A673 (cell line): ENCODE measurements at places on chromosomes 1 and 21. TPM values are rescaled to one million over a fixed set of nuclear protein-coding genes. Genes with fewer than 3 reads are reported as not detected.

- no peaks in the 10 kb centered on the region for H3K4me1 ChIP-seq
- no peak overlapping the region for H3K4me3 ChIP-seq
- peaks cover 4% of the 10 kb centered on the region for H3K36me3 ChIP-seq
These were observed 57.0 kb downstream of the GPR161 start for GRCh38 chr1:168079761-168080160.

DNA sequence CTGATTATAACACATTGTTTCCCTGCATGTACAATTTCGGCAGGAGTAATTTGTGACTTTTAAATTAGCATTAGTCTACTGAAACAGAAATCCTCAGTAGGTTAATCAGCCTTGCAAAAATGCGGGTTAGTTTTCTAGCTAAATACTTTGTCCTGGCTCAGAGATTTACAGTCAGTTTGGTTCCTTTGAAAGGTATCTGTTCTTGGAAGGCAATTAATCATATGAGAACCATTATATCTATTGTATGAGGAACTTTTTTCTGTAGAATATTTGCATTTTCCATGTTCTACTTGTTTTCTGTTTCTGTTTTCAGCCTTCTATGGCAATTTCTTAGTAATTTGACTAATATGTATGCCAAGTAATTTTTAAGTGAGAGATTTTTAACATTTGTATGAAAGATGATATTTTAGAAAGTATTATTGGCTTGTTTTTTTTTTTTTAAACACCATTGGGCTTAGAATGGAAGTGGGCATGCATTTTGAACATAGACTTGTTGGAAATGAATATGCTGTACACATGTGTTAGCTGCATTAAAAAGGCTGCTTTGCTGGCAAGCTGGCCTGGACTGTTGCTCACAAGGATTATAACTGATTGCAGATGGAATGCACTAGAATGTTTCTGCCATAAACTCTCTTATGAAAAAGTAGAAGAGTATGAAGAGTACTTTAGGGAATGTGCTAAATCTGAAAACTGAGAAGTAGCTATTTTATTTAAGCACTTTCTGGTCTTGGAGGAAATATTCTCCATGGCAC lies 26.2 kb downstream of the KIF1B start:
- H3K4me3 ChIP-seq: no peak overlapping the region
- H3K36me3 ChIP-seq: peaks cover 6% of the 10 kb centered on the region
- H3K4me1 ChIP-seq: peaks cover 3% of the 10 kb centered on the region
- no peaks in the 10 kb centered on the region for H3K27me3 ChIP-seq

DNA sequence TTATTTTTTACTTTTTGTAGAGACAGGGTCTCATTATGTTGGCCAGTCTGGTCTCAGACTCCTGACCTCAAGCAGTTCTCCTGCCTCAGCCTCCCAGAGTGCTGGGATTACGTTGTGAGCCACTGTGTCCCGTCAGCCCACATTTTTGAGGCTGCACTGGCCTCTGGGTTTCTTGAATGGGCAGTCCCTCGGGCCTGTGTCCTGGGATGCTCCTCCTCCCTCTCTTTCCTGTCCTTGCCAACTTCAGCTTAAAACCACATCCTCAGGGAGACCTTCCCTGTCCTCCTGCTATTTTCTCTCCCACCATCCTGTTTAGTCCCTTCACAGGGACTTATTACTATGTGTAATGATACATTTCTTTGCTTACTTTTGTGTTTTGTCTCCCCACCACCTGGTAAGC lies 31.4 kb upstream of the LYST start:
- no peaks in the 10 kb centered on the region for H3K36me3 ChIP-seq
- DNase-seq: no peak
- H3K4me3 ChIP-seq: no peak overlapping the region
- H3K4me1 ChIP-seq: no peaks in the 10 kb centered on the region

DNA sequence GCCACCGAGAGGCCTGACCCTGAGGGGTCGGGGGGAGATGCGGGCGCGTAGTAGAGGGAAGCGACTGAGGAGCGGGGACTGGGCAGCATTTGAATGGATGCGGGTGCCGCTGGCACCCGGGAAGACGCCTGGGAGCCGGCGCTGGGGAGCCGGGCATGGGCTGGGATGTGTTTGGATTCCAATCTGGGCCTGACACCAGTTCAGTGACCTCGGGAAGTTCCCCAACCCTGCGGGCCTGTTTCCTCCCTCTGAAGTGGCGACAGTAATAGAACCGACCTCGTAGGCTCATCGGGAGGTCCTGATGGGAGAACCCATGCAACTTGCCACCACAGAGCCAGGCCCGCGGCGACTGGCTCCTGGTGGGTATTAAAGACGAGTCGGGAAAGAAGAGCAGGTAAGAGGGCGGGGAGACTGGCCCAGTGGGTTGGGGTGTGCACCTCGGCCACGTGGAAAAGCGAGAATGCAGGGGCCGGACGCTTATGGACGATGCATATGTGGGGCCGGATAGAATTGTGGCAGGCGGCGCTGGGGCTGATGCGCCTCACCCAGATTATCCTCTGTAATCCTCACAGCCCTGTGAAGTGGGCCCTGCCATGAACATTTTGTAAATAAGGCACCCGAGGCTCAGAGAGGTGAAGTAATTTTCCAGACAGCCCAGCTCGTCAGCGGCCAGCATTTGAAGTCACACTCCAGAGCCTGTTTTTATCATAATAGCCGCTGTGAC lies 105.8 kb downstream of the SLC16A1 start:
- DNase-seq: no peak
- H3K27me3 ChIP-seq: peaks cover 40% of the 10 kb centered on the region

DNA sequence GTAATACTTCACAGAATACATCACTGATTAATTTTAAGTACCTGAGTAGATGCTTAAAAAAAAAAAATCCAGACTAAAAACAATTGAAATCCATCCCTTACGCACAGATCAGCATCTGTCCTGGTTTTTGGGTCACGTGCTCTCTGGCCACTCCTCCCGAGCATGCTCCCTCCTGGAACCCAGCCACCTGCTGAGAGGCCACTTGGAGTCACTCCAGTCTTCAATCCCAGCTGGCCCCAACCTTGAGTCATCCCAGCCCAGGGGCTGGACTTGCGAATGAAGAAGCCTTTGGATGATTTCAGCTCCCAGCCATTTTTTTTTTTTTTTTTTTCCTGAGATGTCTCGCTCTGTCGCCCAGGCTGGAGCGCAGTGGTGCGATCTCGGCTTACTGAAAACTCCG lies 8.9 kb downstream of the MAP1LC3C start:
- no peaks in the 10 kb centered on the region for H3K36me3 ChIP-seq
- no peak overlapping the region for H3K4me3 ChIP-seq
- no peaks in the 10 kb centered on the region for H3K4me1 ChIP-seq
- DNase-seq: no peak
- no peaks in the 10 kb centered on the region for H3K27me3 ChIP-seq

- H3K27ac ChIP-seq: no peak overlapping the region
- H3K4me3 ChIP-seq: no peak overlapping the region
- H3K27me3 ChIP-seq: peaks cover 6% of the 10 kb centered on the region
- H3K36me3 ChIP-seq: no peaks in the 10 kb centered on the region
These were observed 55.2 kb upstream of the COG2 start for GRCh38 chr1:230587061-230587460.

The SLC44A5 gene
- total RNA-seq: 0.80 and 1.2 TPM in 2 replicates

GRCh38 chr1:64956733-64957441 lies 9.5 kb downstream of the JAK1 start:
- peak overlapping the region; percentile 11 for H3K27ac ChIP-seq
- H3K36me3 ChIP-seq: peaks cover 16% of the 10 kb centered on the region
- DNase-seq: no peak
- H3K4me1 ChIP-seq: peaks cover 95% of the 10 kb centered on the region
- no peaks in the 10 kb centered on the region for H3K27me3 ChIP-seq
- H3K4me3 ChIP-seq: no peak overlapping the region

The PAX7 gene
- 29.8 and 36.5 TPM in 2 replicates for total RNA-seq

- H3K27ac ChIP-seq: no peak overlapping the region
- peak; percentile 30 for DNase-seq
- H3K4me3 ChIP-seq: no peak overlapping the region
- peaks cover 8% of the 10 kb centered on the region for H3K4me1 ChIP-seq
These were observed 105.5 kb upstream of the CACYBP start for GRCh38 chr1:174894117-174894762.

DNA sequence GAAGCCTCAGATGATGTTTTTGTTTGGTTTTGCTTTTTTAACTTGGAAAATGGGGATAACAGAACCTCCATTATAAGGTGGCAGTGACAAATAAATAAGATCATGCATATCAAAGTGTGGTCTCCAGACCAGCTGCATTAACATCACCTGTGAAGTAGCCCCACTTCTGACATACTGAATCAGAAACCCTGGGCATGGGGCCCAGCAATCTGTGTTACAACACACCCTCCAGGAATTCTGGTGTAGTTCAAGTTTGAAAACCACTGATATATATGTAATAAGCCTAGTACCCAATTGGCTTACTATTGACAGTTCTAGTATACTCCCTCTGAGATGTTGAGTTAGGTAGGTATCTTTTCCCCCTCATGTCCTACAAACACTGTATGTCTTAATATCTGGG lies 24.1 kb upstream of the RNF19B start:
- H3K36me3 ChIP-seq: no peaks in the 10 kb centered on the region
- no peaks in the 10 kb centered on the region for H3K4me1 ChIP-seq
- no peak for DNase-seq
- H3K27me3 ChIP-seq: no peaks in the 10 kb centered on the region
- no peak overlapping the region for H3K4me3 ChIP-seq

DNA sequence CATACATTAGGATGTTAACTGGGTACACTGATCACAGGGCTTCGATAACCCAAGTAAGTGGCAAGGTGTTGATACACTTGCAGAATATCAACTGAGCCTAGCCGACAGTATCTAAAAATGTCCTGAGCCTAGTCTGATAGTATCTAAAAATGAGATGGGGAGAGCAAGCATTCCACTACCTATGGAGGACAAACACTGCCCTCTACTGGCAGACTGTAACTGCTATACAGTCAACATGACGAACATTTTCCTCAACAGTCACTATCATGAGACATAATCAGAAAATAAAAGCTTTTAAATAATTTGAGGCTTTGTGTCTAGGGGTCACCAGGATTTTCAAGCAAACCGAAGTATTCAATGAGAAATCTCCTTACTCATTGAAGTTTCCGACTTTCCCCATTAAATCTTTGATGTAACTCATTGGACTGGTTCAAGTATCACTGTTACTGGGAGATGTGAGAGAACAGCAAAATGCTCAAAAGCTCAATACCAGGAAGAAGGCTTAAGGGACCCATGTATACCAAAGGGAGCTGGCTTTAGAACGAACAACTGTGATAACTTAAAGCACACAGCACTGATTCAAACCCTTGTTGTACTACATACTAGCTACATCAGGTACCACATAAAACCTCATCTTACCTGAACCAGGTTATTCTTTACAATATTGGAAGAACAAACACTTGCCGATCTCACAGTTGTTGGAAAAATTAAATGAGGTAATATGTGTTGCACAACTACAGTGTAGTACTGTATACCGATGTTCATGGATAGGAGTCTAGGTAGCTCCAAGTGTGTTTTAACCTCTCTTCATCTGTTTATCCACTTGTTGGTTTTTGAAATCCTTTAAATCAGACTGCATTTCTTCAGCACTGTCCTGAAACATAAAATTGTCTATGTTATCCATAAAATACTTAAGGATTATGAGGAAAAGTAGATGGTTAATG lies 31.1 kb upstream of the SLC45A3 start:
- no peak overlapping the region for H3K4me3 ChIP-seq
- H3K27ac ChIP-seq: no peak overlapping the region
- H3K4me1 ChIP-seq: no peaks in the 10 kb centered on the region
- no peaks in the 10 kb centered on the region for H3K27me3 ChIP-seq

GRCh38 chr1:44557778-44558177 lies 116.5 kb downstream of the TMEM53 start:
- no peak overlapping the region for H3K4me3 ChIP-seq
- H3K4me1 ChIP-seq: no peaks in the 10 kb centered on the region
- no peaks in the 10 kb centered on the region for H3K27me3 ChIP-seq
- DNase-seq: peak; percentile 18
- H3K36me3 ChIP-seq: no peaks in the 10 kb centered on the region

- no peaks in the 10 kb centered on the region for H3K27me3 ChIP-seq
- H3K4me3 ChIP-seq: no peak overlapping the region
- no peaks in the 10 kb centered on the region for H3K4me1 ChIP-seq
These were observed 17.3 kb upstream of the MIIP start for GRCh38 chr1:12001996-12002493.

DNA sequence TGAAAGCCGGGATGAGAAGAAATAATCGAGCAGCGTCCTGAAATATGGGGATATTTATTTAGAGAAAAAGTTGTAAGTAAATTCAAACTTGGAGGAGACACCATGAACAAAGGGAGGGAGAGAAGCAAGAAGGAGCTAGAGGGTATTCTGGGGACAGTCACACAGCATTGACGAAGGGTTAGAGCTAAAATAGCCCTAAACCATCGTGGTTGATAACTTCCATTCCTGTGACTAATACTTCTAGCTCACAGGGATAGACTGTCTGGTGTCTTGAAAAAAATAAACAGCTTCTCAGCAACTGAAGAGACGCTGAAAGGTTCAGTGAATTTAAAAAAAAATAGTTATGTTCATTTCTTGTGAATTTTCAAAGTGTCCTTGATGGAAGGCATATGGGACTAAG lies 86.7 kb downstream of the LRRC53 start:
- no peaks in the 10 kb centered on the region for H3K36me3 ChIP-seq
- no peak for DNase-seq
- no peaks in the 10 kb centered on the region for H3K4me1 ChIP-seq
- H3K4me3 ChIP-seq: no peak overlapping the region

DNA sequence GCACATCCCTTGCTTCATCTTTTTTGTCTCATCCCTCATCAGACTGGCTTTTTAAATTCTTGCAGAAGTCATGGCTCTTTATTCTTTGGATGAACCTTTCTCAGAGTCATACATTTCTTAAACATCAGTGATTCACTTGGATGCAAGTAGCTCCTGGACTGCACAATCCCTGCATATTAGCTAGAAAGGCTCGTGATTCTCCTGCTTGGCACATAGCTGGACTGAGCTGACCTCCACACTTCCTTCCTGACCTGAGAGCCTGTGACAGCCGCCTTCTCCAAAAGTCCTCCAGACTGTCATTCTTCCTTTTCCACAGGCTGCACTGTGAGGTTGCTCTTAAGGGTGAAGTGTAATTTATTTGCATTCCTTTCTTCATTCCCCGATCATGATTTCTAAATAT lies 109.4 kb downstream of the RGL1 start:
- H3K36me3 ChIP-seq: peaks cover 86% of the 10 kb centered on the region
- no peaks in the 10 kb centered on the region for H3K27me3 ChIP-seq
- peaks cover 55% of the 10 kb centered on the region for H3K4me1 ChIP-seq

The ORC1 gene
- 50.4 and 54.0 TPM in 2 replicates for total RNA-seq

The LRRC71 gene
- total RNA-seq: not detected in 2 replicates

DNA sequence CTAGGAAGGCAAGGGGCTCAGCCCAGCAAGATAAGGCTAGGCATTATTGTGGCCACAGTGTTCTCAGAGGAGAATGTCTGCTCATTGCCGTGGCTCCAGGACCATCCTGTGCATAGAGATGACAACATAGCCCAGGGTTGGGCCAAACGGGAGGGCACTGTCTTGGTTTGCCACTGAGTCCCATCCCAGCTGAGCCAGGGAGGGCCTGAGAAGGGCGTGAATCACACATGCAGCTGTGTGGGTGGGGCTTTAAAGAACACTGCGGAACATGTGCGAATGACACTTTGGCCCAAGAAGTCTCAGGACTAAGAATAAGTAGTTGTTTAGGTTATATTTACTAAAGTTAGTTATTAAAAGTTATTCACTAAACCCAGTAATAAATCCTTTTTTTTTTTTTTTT lies 18.5 kb downstream of the CHAF1B start:
- no peak overlapping the region for H3K4me3 ChIP-seq
- no peaks in the 10 kb centered on the region for H3K27me3 ChIP-seq
- DNase-seq: no peak

The WDR64 gene
- total RNA-seq: not detected in 2 replicates

The EDN2 gene
- not detected in 2 replicates for total RNA-seq
